ENCODE measurements at places on chromosomes 1 and 21.
A peak's percentile ranks its signal among the peaks of the same experiment; 100 is the strongest.

GRCh38 chr1:218412171-218412570 is 67.0 kb downstream of the TGFB2 start:
- no peak for DNase-seq

GRCh38 chr1:207579436-207579799 is 65.5 kb upstream of the CR1L start:
- peak; percentile 20 for DNase-seq

DNA sequence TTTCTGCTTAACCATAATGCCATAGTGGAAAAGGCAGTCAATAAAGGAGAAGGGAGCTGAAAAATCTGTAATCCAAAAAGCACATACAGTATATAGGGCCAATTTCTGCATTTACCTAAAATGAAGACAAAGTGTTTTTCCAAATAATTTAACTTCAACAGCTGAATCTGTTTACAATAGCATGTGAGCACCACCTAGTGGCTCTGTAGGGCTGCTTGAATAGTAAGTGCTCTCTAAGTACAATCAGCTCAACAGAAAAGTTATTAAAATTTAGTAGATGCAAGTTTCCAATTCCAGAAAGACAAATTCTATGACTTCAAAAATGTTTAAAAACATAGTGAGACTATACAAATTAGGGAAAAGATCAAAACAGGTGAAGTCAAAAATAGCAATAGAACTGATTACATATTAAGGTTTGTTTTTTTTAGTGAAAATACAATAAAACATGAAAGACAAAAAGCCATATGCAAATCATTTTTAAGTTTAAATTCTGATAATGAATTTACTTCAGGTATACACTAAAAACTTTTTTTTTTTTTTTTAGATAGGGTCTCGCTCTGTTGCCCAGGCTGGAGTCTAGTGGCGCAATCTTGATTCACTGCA is 220.0 kb downstream of the SETD4 start:
- peak; percentile 50 for DNase-seq

- DNase-seq, result no peak
These were observed 95.1 kb upstream of the WLS start for GRCh38 chr1:68327414-68327813.

Measured in large intestine (tissue), 12 donors.